ENCODE measurements at places on chromosomes 11 and 22. TPM values are rescaled to one million over a fixed set of nuclear protein-coding genes. Genes with fewer than 3 reads are reported as not detected.

SHISAL1 gene
- 0.43 TPM for polyA plus RNA-seq

CCDC157 gene
- polyA plus RNA-seq: 1.9 TPM

LRRC51 gene
- polyA plus RNA-seq: 5.8 TPM

FREY1 gene
- polyA plus RNA-seq: not detected

FGF19 gene
- polyA plus RNA-seq: not detected

GANAB gene
- polyA plus RNA-seq: 21.4 TPM
